Diencephalon (tissue), 1 donor: ENCODE measurements at places on chromosomes 4 and X. TPM values are rescaled to one million over a fixed set of nuclear protein-coding genes. Genes with fewer than 3 reads are reported as not detected.

Gene MAGEA4
- total RNA-seq, result not detected

Gene TKTL1
- total RNA-seq, result 0.69 TPM

Gene ANK2
- total RNA-seq, result 684 TPM

Gene ZNF330
- total RNA-seq, result 25.6 TPM

Gene PPEF2
- total RNA-seq, result not detected
